ENCODE measurements at places on chromosomes 11 and 22.

GRCh38 chr11:130051082-130051481, 18.6 kb upstream of the APLP2 start:
- DNase-seq = no peak

DNA sequence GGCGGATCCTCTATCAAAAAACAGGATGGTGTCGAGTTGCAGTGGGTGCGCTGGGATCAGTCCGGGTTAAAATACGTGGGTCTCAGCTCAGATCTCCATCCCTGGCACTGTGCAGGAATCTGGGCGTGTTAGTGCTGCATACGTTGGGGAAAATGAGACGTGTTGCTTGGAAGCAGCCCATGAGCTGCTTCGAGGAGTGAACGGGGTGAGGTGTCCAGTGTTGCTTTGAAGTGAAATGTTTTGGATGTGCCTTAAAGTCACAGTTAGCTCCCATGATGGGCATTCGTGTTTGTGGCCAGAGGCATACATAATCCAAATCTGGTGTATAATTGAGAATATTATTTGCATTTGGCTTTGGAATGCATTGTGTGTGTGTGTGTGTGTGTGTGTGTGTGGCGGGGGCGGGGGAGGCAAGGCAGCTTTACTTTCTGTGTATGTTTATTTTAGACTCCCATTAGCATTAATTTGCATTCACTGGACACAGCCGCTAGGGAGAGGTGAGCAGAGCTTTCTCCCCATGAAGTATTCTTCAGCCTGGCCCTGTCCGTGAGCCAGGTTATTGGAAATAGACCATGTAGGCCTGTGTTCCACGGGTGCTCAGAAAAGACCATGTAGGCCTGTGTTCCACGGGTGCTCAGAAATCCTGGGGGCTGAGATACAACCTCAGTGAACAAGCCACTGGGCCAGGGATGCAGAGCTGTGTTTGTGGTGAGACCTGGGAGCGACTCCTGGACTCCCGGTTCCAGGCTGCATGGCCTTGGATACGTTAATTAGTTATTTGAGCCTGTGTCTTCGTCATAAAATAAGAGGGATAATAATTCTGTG, 134.6 kb downstream of the ST3GAL4 start:
- no peak for DNase-seq

DNA sequence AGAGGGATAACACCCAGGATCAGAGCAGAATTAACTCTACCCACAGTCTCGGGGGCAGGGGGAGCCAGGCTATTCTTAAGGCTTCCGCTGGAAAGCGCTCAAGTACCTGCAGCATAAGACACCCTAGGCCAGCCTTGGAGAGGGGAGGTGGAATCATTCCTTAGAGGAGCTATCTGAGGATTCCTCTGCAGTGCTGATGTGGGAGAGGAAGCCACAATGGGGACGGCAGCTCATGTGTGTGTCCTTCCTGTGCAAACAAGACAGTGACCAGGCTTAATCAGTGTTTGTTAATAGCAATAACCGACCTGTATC, 382.2 kb upstream of the CADM1 start:
- DNase-seq = peak; percentile 44

GRCh38 chr11:8646873-8647272, 35.6 kb downstream of the TRIM66 start:
- DNase-seq = no peak

- no peak for DNase-seq
These were observed 92.9 kb downstream of the RPS6KA4 start for GRCh38 chr11:64451856-64452255.

DNA sequence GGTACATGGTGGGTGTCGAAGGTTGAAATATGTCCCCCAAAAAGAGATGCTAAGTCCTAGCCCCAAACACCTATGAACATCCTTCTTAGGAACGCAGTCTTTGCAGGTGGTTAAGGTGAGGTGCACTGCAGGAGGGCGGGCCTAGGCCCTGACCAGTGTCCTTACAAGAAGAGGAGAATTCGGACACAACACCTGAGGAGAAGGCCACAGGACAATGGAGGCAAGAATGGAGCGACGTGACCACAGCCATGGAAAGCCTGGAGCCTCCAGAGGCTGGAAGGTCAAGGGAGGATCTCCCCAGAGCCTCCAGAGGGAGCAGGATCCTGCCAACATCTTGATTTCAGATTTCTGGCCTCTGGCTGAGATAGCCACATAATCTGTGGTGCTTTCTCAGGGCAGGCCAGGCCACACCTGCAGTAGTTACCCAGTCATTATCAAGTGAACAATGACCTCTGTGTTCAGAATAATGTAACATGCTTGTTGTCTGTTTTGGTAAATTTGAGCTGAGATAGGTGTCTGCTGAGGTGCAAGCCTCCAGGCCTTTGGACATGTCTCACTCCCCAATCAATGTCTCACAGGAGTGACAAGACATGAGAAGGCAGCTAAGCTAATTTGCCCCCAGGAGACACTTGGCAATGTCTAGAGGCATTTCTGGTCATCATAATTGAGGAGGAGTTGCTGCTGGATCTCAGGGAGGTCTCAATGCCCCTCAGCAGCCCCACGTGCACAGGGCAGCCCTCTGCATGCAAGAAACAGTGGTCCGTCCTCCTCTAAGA, 498.9 kb downstream of the BRD1 start:
- DNase-seq = no peak

DNA sequence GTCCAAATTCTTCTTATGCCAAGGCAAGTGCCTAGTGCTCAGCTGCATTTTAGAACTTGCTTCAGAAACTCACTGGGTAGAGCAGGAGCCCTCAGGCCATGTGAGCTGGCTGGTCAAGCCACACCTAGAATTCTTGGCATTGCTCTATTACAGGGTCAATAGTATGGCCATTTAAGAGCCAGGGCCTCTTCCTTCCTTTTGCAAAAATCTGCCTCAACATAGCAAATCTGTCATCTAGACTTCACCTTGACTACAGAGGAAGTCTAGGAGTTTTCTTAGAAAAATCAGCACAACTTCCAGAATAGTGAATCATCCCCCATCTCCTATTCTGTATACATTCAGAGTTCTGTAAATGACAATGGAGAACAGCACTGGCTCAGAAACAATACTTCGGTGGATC, 112.0 kb upstream of the TTC12 start:
- DNase-seq = no peak

DNA sequence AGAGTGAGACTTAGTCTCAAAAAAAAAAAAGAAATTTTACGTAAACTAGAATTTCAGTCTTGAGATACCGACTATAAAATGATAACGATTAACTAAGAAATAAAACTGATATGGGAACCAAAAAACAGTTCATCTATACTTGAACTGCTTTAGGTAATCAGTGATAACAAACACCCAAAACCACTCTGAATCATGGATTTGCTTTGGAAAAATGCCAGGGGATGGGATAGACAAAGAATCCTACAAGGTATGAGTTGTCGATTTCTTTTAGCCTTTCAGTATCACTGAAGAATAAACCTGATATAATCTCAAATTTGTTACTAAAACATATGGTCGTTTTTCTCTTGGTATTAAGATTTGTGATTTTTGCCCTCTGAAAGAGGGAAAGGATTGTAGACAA, 13.7 kb downstream of the CSTF3 start:
- no peak for DNase-seq

- no peak for DNase-seq
These were observed 2.6 kb upstream of the PATL1 start for GRCh38 chr11:59671471-59671870.

GRCh38 chr11:99567334-99567956, 546.7 kb downstream of the CNTN5 start:
- DNase-seq = no peak

GRCh38 chr11:28984231-28984630, 876.0 kb downstream of the METTL15 start:
- no peak for DNase-seq

DNA sequence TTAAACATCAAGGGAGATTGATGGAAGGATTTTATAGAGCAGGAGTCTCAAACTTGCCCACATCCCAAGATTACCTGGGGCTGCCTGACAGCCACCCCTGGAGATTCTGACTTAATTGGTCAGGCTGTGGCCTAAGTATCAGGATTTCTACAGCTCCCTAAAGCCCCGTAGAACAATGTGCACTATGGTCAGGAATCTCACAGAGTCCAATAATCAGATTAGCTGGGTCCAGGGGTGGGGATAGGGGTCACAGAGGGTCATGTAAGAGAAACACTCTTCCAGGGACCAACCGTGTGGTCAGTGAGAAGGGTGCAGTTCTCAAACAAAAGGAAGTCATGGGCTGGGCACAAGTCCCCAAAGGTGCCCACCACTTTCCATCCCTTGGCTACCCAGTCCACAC, 20.5 kb upstream of the FBLN1 start:
- DNase-seq = no peak

DNA sequence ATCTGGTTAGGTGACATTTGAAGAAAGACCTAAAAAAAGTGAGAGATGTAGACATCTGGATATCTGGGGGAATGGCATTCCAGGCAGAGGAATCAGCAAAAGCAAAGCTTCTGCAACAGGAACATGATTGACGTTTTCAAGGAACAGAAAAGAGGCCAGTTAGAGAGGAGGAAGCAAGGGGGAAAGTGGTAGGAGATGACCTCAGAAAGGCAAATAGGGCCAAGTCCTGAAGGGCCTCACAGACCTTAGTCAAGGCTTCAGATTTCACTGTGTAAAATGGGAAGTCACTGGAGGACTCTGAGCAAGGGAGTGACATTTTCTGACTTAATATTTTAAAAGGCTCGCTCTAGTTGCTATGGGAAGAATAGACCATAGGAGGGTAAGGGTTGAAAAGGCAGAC, 9.7 kb downstream of the DEUP1 start:
- DNase-seq = no peak

- no peak for DNase-seq
These were observed 667.2 kb downstream of the BRD1 start for GRCh38 chr22:49160261-49161001.

- DNase-seq = no peak
These were observed 5.0 kb upstream of the PTPMT1 start for GRCh38 chr11:47560426-47560825.

DNA sequence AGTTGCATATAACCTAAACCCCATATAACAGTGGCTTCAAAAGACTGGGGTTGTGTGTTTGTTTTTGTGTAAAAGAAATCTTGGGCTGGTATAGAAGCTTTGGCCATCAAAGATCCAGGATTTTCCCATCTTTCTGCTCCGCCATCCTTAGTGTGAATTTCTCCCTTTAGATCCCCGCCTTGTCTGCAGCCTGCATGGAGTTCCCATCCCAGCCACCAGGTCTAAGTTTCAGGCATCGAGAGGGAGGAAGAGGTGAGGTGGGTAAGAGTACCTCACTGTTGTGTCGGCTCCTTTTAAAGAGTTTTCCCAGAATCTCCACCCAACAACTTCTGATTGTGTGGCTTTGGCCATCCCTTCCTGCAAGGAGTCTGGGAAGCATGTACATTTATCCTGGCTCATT, 195.5 kb upstream of the SORL1-AS1 start:
- DNase-seq = no peak

DNA sequence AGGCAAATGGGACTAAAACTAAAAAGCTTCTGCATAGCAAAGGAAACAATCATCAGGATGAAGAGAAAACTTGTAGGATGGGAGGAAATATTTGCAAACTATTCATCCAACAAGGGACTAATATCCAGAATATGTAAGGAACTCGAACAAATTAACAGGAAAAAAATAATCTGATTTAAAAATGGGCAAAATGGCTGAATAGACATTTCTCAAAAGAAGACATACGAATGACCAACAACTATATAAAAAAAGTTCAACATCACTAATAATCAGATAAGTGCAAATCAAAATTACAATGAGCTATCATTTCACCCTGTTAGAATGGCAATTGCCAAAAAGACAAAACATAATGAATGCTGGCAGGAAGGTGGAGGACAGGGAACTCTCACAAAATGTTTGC, 12.0 kb downstream of the OR52E1 start:
- DNase-seq = no peak

- no peak for DNase-seq
These were observed 25.0 kb upstream of the TMPRSS4 start for GRCh38 chr11:118051611-118052461.

DNA sequence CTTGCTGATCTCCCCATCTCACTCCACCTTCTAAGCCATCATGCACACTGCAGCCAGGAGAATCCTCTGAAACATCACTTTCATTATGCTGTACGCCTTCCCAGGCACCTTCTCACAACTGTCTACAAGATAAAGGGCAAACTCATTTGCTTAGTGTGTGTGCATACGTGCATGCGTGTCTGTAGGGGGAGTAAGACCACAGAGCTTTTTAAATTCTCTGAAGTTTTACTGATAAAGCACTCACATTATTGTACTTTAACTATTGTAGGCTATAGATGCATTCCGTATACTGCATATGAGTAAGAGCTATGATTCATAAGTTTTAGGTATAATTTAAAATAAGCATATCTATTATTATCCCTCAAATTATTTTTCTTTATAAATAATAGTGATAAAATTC, 15.3 kb upstream of the ANKK1 start:
- DNase-seq = no peak

GRCh38 chr11:94741022-94741679, 27.0 kb upstream of the AMOTL1 start:
- DNase-seq = peak; percentile 23

GRCh38 chr11:16788141-16789062, 50.0 kb downstream of the C11orf58 start:
- DNase-seq = peak; percentile 53

DNA sequence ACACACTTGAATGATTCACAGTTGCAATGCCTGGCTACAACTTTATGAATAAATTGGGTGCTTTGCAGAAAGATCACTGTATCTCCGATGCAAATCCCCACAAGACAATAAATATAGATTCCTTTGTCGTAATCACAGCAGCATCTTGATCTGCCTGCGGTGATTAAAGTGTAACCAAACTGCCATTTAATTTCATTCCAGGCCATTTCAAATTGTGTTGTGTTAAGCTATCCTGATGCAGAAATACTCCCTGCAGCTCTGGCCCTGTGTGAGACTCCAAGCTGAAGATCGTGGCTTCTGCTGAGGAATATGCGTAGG, 40.8 kb upstream of the B3GAT1 start:
- DNase-seq = no peak

DNA sequence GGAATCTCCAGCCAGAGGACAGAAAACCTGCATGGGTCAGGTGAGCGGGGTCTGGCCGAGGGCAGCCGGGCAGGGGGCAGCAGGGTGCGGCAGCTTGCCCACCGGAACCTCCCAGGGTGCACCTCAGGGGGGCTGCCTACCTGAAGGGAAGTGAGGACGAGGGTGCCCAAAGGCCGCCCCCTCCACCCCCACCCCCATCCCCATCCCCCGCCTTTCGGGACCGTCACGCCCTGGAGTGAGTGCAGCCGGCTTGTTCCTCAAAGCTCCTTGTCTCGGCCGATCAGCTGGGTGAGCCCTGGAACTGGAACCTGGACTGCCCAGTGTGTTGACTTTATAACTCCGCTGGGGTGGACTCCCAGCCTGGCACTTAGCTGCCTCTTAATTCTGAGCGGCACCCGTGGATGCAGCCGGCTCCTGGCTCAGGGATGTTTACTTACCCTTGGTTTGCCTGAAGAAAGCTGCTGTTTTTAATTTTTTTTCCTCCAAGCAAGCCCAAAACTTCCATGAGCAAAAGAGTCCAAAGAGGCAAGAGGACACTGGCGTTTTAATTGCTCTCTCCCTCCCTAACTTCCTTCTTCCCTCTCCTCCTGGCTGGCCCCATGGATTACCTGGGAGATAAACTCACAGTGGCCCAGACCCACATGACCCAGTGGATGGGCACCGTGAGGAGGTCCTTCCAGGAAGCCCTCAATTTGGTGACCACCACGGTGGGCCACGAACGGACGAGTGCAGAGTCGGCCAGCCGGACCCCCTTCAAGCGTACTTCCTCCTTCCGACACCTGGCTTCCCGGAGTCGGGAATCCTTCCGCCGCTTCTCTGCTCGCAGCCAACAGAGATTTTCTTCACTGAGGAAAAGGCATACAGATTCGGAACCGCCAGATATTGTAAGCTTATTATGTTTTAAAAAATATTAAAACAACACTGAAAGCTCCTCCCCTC, 87.8 kb upstream of the CRYBB3 start:
- no peak for DNase-seq

- no peak for DNase-seq
These were observed 10.1 kb upstream of the RPS3 start for GRCh38 chr11:75389276-75389605.

Measured in NCI-H187 (cell line).